ENCODE measurements at places on chromosomes 5 and 9.
A peak's percentile ranks its signal among the peaks of the same experiment; 100 is the strongest.

- no peak for DNase-seq
Measured at GRCh38 chr5:95445995-95446394, 54.8 kb downstream of the FAM81B start.

- DNase-seq: no peak
Measured at GRCh38 chr5:5158472-5158895, 18.4 kb downstream of the ADAMTS16 start.

- no peak for DNase-seq
Measured at GRCh38 chr5:142837081-142837725, 67.0 kb downstream of the ARHGAP26 start.

GRCh38 chr5:167899490-167900070, 391.9 kb upstream of the WWC1 start:
- DNase-seq: no peak

DNA sequence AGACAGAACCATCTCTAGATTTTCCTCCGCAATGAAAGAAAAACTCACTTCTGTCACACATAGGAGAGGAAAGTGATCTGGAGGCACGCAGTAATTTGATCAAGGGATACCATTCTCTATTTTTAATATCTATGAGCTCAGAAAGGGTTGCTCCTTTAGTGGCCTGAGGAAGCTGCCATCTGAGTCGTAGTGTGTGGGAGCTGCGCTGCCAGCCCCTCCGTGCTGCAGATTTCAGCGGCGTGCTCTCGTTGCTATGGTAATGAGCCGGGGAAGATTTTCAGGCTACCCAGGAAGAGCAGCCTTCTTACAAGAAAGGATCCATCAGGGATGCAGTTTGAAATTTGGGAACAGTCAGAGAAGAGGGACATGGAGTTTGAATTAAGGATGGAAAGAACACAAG, 17.1 kb upstream of the GOLM1 start:
- no peak for DNase-seq

DNA sequence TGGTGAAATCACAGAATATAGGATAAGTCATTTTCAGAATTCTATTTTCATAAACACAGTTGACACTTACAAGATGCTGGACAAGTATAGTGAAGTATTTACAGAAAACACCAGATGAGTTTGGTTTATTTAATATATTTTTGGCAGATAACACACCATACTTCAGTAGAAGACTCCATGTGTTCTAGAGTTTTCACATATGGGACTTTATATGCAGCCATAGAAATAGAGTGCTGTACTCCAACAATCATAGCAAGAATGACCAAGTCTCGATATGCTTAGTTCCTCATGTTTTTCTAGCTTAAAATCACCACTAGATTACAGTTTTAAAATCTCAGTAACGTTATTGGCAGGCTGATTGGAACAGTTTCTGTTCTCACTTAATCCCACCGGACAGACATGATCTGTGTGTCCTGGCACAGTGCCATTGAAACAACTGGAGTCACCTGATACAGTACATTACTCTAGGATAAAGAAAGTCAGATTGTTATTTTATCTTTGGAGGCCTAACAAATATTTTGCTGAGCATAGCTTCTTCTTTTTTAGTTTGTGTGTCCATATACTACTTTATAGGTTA, 45.8 kb upstream of the ERBIN start:
- DNase-seq: no peak

DNA sequence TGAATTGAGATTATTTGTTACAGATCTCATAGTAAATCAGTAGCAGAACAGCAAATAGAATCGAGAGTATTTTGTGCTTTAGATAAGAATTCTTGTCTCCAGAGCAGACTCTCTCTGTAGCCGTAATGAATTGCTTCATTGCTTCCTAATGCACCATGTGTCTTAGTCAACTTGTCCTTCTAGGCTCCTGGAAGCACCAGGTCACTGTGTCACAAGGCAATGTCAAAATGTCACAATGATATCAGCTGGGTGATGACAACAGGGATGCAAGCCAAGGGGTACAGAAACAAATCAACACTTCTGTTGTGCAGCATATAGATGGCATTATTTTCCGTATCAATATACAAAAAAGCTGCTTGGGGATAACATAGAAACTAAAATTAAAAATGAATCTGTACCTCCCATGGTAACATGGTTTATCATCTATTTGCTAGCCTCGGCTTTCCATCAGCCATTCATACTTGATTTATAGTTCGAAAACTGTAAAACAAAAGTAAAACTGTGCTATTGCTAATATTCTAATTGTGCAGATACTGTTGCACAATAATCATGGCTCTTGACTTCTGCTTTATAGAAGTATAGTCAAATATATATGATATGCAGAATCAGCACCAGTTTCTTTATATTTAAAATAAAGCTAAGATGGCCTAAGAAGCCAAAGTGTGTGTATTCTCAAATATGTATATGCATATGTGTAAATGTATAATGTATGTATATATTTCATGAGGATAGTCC, 435.9 kb upstream of the TLE4 start:
- no peak for DNase-seq

- DNase-seq: no peak
Measured at GRCh38 chr5:3386637-3387036, 209.0 kb upstream of the IRX1 start.

- no peak for DNase-seq
Measured at GRCh38 chr5:60207040-60207439, 313.5 kb upstream of the PDE4D start.

DNA sequence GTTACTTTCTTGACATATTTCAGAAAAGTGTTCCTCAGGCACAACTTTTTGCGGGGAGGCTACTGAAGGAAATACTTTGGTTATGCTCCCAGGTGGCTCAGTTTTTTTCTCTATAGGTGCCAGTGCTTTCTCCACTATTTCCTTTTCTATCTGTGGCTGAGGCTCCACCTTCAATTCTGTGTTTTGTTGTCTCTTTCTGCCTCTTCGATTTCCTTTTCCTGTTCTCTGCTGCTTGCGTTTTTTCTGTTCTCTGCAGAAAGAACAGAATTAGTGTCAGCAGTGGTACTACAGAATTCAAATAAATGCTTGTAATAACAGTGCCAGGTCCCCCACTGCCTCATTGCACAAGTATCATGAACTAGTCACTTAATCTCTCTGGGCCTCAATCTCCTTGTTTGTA, 7.0 kb downstream of the HEMGN start:
- no peak for DNase-seq

DNA sequence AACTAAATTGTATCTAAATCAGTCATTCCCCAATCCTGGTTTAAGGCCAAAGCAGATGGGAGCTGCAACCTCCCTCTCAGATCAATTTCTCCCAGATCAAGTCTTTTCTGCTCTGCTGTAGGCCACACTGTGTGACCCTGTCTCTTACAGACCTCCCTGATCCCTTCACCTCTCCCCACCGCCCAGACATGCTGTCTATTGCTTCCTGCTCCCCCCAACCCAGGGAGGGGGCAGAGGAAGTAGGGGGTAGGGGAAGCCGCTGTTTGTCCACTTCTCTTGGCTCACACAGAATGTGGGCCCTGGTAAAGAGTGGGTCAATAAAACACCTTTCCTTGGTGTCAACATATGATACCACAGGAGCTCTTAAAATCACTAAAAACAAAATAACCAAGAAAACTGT, 226.3 kb downstream of the ENC1 start:
- DNase-seq: no peak

GRCh38 chr5:111755942-111756381, 1.0 kb downstream of the NREP start:
- DNase-seq: no peak

GRCh38 chr5:98975682-98976407, 47.0 kb upstream of the CHD1 start:
- DNase-seq: no peak

DNA sequence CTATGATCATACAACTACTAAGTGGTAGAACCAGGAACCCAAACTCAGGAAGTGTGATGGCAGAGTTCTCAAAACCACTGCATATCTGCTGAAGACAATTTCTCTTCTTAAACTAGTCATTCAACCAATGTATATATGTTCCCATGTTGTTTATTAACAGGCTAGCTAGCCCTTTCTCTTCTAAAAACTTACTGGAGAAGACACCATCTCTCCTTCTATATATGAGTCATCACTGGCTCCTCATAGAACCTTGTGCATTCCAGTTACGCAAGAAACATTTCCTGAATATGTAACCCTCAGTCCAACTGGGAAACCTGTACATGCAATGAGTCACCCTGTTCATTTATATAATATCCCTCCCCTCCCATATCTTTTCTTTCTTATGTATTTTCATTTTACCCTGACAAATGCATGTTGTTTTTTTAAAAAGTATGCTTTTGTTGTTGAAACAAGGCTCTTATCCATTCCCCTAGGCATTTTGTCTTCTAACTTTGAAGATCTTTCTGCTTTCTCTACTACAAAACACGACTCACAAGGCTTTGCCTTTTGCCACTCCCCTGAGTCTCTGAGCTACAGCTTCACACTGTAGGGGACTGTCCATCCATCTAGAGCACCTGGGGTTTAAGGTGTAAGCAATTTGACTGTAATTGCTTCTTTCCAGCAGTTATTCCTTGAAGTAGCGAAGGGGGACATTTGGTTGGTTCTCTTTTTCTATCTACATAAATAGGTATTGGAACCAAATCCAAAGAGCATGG, 119.5 kb downstream of the ANXA1 start:
- no peak for DNase-seq

GRCh38 chr9:93682155-93682968, 106.0 kb downstream of the PHF2 start:
- peak; percentile 25 for DNase-seq

GRCh38 chr9:90018688-90019087, 413.9 kb downstream of the GADD45G start:
- no peak for DNase-seq

DNA sequence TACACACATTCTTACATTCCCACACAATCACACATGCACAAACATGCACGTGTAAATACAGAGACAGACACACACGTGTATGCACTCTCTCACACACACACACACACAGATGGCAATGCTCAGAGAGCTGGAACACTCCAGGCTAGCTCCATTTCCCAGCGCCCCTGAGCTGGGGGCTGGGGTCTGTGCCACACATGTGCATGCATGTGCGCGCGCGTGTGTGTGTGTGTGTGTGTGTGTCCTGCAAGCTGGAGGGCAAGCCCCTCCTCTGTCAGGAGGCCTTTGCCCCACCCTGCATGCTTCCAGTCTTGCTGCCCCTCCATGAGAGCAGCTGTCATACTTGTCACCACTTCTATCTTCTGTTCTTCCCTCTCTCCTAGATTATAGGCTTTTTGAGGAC, 16.6 kb upstream of the S1PR3 start:
- no peak for DNase-seq

DNA sequence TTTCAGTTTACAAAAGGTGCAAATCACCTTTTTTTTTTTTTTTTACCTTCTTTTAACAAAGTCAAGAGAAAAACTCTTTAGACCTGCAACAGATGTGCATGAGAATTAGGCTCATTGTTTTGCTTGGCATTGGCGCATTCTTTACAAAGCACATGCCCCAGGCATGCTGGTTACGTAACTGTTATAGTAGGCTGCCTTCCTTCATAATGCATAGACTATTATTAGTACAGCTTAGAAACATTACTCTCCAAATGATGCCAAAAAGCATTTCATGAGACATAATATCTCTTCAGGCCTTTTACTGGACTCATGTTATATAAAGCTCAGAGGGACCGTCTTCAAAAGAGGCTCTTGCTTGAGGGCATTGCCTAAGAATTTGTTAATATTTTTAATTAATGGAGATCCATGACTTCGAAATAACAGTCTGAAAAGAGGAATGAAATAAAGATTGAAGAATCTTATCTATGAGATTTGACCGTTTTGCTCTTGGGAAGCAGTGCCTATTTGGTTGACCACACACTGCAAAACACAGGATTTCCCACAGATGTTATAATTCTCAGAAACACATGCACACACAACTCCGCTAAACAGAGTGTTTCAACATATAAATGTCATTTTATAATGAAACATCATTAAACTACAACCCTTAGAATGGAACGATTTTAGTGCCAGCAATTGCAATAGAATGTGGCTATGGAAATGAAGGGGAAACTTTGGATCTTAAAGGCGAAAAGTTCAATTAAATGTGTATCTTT, 478.7 kb downstream of the PRR16 start:
- no peak for DNase-seq

GRCh38 chr9:20592673-20593072, 29.6 kb downstream of the MLLT3 start:
- DNase-seq: no peak

GRCh38 chr9:76351006-76351405, 43.2 kb downstream of the RFK start:
- no peak for DNase-seq

- DNase-seq: no peak
Measured at GRCh38 chr5:13625616-13626198, 318.8 kb downstream of the DNAH5 start.

DNA sequence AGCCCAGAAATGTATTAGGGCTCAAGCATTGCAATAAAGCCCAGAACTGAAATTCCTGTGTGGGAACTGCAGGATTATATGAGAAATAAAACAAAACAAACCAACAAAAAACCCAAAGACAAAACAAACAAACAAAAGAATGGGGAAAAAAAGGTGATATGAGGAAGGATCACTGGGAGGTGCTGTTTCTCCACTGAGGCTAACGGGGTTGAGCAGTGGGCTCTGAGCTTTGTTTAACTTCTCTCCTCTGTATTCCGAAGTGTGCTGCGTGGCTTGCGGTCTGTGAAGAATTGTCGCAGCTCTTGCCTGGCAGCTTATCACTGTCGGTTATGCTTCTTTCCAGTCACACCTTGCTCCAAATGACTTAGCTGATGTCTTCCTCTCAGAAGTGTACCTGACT, 106.3 kb downstream of the TENT4A start:
- DNase-seq: no peak

DNA sequence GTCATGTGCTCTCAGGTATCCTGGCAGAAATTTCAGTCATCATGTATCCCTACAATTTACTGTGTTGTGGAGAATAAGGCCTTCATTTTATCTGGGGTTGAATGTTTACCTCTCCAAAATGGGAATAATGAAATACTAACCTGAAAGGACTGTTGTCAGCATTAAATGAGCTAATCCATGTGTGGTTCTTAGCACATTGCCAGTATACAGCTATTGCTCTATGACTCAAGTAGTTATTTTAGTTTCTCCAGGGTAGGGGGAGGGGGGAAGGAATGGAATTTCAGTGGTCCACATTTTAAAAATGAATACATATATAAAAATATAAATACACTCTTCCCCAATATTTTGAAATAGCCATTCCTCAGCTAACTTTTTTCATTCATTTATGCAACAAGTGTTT, 3.5 kb downstream of the PAM start:
- no peak for DNase-seq

DNA sequence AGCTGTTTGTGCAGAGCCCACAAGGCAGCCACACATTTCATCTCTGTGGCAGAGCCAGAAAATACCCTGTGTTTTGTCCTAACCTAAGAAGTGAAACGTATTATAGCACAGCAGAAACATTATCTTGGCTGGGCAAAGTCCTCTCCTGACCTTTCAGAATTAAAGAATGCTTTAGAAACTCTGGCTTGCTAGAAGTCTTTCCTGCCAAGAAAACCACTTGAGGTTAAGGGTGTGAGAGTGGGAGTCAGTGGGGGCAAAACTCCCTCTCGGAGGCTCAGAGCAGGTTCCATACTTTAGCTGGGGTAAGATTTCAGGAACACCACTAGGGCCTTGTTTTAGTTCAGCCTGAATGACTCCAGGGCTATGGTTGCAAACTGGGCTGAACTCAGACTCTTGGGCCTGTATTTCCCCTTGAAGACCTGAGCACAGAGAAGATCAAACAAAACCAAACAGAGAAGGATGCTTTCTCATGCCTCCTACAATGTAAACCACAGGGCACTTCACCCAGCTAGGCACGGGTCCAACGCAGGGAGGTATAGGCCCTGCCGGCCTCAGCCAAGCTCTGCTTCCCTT, 48.0 kb downstream of the ZNF366 start:
- no peak for DNase-seq

GRCh38 chr9:73174330-73174980, 22.8 kb downstream of the ANXA1 start:
- DNase-seq: no peak
